COLO829 (cell line): ENCODE measurements at places on chromosomes 16 and 17.

DNA sequence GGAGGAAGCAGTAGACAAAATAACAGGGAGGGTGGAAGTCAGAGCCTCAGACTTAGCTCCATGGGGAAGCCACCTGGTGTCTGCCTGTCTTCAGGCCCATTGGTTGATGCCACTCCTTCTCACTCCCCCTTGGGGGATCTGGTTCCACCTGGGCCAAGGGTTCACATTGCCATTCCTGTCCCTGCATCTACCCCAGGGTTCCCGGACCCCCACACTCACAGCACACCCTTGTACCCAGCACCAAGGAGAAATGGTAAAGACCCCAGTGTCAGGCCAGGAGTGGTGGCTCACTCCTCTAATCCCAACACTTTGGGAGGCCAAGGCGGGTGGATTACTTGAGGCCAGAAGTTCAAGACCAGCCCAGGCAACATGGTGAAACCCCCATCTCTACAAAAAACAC, 1.0 kb upstream of the CA7 start:
- no peak for DNase-seq

- no peak for DNase-seq
These were observed 916 bp downstream of the PAGR1 start for GRCh38 chr16:29816694-29817441.

DNA sequence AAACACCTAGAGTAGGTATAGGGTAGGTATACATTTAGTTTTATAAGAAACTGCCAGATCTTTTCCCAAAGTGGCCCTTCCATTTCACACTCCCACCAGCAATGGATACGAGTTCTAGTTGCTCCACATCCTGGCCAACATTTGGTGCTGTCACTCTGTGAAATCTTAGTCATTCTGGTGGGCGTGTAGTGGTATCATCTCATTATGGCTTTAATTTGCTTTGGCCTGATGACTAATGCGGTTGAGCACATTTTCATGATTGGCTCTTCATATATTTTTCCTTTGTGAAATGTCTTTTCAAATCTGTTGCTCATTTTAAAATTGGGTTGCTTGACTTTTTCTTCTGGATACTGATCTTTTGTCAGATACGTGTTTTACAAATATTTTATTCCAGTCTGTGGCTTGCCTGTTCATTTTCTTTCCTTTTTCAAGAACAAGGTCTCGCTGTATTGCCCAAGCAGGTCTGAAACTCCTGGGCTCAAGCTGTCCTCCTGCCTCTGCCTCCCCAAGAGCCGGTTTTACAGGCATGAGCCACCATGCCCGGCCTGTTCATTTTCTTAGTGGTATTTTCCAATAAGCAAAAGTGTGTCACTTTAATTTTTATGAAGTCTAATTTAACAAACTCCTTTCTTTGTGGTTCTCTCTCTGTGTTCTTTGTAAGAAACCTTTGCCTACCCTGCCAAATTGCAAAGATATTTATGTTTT, 192.4 kb downstream of the SEC14L1 start:
- no peak for DNase-seq

- no peak for DNase-seq
These were observed 159.5 kb downstream of the CCDC182 start for GRCh38 chr17:57585341-57586195.

- DNase-seq = no peak
These were observed 219.6 kb upstream of the IRX3 start for GRCh38 chr16:54506214-54506580.

DNA sequence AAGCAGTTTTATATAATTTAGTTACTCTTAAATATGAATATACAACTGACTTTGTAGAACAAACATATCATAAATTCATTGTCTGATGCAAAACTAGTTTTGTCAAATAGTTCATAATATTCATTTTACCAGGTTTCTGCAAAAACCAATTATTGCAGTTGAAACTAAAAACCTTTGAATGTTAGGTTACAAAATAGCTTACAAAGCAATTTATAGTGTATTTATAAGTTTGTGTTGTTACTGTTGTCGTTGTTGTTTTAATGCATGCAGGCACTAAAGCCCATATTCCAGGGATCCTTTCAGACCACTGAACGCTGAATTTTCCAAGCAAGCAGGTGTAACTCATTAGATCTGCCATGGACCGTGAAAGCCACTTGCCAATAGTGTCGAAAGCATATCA, 427.6 kb downstream of the ZFHX3 start:
- no peak for DNase-seq

DNA sequence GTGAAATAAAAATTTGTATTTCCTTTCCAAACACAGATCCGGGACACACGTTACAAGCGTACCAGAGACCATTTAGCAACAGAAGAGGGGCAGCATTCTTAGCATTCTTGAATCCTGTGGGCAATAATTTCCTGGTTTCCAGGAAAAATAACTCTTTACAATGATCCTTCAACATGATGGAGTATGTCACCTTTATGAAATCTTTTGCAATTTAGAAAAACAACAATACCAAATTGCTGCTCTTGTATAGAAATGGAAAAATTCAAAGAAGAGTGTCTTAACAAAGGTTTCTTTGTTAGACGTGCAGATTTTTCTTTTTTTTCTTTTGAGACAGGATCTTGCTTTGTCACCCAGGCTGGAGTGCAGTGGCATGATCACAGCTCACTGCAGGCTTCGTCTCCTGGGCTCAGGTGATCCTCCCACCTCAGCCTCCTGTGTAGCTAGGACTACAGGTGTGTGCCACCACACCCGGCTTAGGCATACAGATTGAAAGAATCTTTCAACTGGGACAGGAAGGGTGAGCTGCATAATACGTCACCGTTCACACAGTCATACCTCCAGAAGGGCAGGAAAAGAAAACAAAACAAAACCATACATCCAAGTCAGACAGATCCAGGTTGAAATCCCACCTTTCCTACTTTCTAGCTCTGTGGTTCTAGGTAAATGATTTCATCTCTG, 10.8 kb upstream of the GCSH start:
- DNase-seq = no peak

DNA sequence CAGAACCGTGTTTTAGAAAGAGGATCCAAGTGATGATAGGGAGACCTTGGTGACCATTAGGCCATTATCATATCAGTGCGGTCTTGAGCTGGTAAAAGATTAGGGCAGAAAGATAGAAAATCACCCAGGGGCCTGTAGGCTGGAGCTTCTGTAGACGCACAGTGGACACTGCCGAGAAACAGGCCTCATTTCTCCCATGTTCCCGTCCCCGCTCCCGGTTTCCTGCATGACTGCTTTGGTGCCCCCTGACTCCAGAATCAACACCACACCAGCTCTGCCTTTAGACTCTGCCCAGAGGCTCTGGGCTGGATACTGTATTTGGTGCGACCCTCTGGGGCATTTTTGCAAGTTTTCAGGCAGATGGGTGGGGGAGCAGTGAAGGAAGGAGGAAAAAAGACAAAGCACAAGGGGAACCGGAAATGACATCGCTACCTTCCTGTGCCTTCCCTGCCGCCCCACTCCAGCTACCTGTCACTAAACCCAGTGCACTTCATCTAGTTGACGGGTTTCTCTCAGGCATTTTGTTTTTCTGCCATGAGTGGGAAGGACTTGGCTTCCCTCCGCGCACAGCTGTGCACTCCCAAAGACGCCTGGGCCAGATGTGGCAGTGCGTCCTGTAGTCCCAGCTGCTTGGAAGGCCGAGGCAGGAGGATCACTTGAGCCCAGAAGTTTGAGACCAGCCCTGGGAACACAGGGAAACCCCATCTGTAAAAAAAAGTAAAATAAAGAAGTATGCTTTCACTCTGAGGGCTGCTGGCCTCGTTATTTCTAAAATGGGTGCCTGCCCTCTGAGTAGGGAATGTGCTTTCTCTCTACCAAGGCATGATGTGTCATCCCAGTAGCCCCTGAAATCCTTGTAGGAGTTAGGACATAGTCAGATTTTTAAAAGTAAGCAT, 214.1 kb downstream of the RPTOR start:
- no peak for DNase-seq

DNA sequence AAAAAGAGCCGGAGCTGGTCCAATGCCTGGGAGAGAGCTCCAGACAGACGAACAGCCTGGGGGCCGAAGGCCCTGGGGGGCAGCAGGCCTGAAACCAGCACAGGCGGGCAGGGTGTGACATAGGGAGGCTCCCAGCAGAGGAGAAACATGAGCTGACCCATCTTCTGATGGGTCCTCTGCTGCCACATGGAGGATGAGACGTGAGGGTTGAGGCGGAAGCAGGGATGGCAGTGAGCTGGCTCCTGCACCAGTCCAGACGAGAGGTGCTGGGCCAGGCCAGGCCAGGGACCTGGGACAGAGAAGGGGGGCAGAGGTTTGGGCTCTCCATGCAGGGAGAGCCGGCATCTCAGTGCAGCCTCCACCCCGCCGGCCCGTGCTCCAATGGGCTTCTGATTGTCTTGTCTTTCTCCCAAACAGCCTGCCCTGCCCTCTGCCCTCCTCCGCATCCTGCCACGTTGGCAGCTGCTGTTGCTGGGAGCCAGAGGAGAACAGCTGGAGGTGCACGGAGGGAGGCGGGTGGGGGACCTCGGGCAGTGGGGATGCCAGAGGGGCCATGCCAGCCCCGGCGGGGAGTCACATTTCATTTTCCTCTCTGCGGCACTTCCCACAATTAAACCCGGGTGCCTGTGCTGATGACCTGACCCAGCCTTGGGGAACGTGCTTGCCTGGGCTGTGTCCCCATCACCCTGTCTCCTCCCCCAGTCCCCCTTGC, 139.1 kb upstream of the GSE1 start:
- no peak for DNase-seq

- DNase-seq = no peak
These were observed 1.5 kb upstream of the HPR start for GRCh38 chr16:72061564-72061963.

DNA sequence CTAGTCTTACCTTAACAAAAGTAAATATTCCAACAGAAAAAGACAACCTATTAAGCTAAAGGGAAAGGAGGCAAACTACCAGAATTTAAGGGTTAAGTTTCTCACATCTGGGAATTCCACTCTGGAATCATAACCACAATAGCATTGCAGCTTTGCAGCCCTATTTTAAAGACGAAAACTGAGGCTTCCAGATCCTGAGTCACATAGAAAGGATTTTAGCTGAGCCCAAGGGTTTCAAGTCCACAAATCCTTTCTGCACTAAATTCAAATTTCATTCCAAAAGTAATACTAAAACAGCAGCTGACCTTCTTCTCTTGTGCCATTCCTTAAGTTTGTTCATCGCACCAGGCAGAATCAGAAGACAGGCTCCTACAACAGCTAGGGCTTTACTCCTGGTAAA, 17.8 kb downstream of the XYLT1 start:
- no peak for DNase-seq

GRCh38 chr17:42453439-42453838, 5.2 kb upstream of the ATP6V0A1 start:
- no peak for DNase-seq

- no peak for DNase-seq
These were observed 18.4 kb upstream of the CORO6 start for GRCh38 chr17:29640981-29641642.
